ENCODE measurements at places on chromosomes 3 and 15.

DNA sequence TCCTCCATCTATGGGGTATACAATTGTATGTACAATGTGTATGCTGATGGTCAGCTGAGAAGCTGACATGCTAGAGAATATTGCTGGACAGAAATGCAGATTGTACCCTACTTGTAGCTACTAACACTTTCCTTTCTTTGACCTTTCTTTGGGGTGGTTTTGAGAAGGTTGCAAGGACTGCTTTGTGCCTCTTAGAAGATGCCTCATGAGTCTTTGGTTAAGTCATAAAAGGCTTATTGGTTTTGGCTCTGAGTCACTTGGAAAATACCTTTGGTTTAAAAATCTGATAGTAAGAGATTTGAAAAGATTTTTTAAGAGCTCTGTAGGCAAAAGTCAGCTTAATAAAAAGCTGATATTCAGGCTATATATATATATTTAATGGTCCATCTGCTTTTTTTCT is 71.5 kb downstream of the ZMAT3 start:
- peak; percentile 1 for DNase-seq

DNA sequence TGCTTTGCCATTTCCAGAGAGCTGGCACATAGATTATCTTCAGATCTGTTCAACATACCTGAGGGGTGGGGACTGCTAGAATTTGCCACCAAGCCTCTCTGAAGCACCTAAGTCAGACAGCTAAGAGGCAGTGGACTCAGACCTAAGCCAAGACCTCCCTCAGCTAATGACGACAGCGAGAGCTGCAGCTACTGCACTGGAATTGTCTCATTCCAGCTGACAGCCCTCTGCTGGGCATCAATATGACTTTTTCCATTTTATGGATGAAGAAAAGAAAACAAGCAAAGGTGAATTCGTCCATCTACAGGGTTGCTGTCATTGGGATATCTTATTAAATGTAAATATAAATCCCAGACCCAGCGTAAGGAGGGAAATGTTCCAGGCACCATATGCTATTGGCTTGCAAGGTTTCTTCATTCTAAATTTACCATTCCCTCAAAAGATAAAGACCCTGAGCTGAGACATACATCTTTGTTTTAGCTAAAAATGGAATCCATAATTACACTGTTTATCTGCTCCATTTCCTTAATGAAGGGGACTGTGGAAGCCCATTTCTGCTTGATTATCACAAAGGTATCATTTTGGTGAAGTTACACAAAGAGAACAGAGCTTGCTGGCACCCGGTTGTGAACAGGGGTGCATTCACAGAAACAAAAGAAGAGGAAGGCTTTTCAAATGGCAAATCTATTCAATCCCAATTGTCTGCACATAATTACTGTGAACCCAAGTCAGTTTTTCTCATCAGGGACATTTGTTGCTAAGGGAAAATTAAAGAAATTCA is 85.5 kb upstream of the LRTM1 start:
- DNase-seq: peak; percentile 69

DNA sequence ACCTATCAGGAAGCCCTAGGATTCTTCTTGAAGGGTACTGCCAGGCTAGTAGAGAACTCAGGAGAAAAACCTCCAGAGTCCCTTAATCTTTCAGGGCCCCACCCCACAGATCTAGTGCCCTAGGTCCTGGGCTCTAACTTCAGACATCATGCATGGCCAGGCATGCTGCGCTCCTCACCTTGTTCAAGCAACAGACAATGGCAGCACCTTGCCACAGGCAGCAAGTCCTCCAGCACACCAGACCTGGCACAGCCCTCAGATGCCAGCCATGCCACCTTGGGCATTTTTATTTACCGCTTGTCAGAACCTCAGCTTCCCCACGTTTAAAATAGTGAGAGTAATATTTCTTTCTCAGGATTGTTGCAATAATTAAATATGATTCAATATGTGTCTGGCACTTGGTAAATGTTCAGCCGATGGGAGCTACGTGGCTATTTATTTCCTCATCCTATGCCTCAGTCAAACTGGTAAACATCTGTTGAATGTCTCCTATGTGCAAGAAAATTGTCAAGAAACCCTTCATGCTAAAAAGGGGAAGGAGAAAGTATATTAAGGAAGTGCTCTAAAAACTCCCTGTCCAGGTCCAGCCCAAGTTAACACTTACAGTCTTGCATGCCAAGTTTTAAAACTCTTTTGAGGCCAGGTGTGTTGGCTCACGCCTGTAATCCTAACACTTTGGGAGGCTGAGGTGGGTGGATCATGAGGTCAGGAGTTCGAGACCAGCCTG is 14.5 kb upstream of the CCR1 start:
- no peak for DNase-seq

- no peak for DNase-seq
Measured at GRCh38 chr15:75232826-75233503, 25.2 kb upstream of the GOLGA6C start.

GRCh38 chr15:28881600-28881999 is 4.2 kb upstream of the APBA2 start:
- DNase-seq: no peak

- DNase-seq: no peak
Measured at GRCh38 chr3:177607589-177607988, 410.3 kb upstream of the TBL1XR1 start.

DNA sequence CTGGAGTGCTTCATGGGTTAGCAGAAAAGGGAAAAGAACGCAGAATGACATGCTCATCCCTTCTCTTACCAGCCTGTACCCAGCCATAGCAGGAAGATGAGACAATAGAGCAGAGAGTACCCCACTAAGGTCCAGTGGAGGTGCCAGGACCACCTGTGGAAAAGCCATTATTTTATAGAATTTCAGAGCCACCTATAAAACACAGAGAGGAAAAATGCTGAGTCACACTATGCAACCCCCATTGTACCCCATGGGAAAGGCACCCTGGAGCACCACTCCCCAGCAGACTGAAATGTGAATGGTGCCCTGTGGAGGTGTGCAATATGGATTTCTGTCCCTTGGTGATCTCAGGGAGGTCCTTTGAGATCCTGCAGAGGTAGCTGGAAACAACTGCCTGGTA is 97.2 kb downstream of the HES1 start:
- no peak for DNase-seq

GRCh38 chr3:94291686-94292085 is 228.8 kb downstream of the NSUN3 start:
- peak; percentile 51 for DNase-seq

DNA sequence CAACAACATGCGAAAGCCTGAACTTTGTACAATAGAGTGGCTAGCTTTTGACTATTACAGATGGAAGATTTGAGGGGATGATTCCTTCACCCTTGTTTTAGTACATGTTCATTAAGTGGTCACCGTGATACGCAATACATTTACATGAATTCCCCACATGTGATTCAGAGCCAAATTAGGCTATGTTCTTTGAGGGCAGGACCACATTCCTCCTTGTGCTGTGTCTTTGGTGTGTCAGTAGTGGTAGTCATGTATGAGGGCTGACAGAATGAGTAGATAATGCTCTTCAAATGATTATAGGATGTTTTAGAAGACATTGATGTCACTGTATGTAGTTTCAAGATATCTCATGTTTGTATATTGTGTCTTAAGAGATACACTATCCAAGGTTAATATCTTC is 12.1 kb downstream of the PTPRG start:
- peak; percentile 64 for DNase-seq

DNA sequence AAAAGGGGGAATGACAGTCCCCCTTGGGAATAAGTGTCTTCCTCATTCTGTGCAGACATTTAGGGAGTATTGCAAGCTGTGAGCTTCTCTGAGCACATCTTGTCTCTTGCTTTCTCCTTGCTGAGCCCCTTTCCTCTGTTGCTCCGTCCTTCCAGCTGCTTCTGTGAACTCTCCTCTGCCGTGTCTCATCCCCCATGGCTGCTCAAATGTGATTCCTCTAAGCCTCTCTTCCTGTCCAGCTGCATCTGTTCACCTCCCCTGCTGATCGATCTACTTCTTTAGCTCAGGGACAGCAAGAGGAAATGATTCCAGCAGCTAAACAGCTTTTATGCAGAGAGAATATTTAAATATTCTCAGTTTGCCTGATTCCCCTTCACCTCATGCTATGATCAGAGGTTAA is 328.0 kb upstream of the DNAJC19 start:
- no peak for DNase-seq

DNA sequence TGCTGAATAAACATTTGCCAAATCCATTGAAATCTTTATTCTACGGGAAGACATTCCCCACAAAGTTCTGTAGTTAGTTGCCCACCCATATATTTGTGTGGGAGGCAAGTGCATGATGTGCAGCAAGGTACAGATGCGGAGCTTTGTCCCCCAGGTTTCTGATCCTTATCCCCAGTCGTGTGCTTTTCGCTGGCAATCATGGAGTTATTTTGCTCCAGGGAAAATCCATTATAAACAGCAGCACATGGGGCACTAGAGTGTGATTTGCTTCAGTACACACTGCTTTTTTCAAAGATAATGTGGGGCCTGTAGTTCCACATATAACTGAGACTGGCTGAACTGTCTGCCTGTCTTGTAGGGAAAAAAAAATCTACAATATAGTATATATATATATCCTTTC is 132.1 kb downstream of the FEZF2 start:
- no peak for DNase-seq

DNA sequence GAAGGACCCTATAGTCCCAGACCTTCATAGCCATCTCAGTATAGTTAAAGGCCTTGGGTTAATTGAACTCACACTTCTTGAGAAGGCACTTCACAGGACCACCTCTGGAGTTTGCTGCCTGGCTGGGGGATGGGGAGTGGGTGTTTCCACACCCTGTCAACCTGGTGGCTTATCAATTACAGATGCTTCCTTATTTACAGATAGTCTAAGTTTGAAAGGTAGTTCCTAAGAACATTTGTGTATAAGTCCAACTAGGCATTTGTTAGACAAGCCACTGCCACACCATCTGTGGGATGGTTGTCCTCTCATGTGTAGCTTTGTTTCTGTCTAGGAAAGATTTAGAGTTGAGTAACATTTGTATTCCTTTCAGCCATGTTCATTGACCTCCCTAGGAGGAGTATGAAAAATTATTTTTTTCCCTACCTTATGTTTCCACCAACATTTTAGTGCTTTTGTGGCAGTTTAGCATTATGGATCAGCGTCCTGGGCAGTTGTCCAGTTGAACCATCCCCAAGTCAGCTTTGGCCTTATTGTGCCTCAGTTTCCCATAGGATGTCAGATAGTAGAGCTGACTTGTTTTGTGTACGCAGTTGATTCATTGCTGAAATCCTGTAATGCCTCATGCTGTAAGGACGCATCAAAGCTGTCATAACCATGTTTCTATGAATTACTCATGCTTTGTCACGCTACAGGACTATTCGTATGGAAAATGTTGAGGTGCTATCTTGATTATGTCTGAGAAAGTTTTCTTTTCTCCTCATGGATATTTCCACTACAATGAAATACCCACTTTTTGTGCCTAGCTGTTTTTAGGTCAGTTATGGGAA is 21.2 kb upstream of the SIAH2 start:
- DNase-seq: no peak

- no peak for DNase-seq
Measured at GRCh38 chr3:125643172-125643571, 47.9 kb upstream of the OSBPL11 start.

DNA sequence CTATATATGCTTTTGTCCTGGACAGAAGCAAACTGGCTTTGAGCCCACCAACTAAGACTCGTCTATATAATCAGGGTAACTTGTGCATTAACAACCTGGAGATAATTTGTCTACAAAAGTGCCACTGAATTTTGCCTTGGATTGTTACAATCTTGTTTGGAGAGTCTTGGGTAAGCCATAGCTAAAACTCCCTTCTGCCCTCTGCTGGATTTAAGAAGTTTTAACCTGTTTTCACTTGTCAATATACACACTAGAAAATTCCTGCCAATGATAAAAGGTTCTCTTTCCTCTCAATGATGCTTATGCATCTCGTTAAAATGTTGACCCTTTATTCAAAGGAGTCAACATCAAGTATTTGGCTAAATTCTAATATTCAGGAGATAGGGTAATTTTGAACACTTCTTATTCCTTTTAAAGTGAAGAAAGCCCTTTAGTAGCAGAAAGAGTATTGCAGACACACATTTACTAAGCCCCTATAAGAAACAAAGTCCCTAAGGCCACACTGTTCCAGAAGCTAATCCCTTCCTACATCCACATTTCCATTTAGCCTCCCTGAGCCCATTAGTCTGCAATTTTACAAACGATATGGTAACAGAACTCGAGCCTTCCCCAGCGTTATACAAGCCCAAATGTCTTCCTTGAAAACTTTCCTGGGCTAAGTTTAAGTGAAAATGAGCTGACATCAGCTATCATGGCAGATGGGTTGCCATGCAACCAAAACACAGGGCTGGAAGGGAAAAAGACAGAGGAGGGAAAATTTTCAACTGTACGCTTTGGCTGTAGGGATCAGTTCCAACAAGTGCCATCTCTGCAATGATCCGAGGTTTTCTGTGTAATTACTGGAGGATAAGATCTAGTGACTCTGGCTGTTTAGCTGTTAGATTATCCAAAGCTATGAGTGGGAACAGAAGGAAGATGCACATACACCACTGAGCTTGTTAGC is 75.9 kb upstream of the FGF12 start:
- DNase-seq: peak; percentile 31

GRCh38 chr3:142618917-142619461 is 22.8 kb downstream of the PLS1 start:
- no peak for DNase-seq

DNA sequence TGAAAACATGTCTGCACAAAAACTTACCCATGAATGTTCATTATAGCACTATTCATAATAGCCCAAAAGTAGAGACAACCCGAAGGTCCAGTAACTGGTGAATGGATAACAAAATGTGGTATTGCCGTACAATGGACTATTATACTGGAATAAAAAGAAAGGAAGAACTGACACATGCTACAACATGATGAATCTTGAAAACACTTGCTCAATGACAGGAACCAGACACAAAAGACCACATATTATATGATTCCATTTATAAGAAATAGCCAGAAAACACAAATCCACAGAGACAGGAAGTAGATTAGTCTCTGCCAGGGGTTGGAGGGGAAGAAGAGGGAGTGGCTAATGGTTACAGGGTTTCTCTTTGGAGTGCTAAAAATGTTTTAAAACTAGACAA is 18.3 kb downstream of the SHC4 start:
- no peak for DNase-seq

DNA sequence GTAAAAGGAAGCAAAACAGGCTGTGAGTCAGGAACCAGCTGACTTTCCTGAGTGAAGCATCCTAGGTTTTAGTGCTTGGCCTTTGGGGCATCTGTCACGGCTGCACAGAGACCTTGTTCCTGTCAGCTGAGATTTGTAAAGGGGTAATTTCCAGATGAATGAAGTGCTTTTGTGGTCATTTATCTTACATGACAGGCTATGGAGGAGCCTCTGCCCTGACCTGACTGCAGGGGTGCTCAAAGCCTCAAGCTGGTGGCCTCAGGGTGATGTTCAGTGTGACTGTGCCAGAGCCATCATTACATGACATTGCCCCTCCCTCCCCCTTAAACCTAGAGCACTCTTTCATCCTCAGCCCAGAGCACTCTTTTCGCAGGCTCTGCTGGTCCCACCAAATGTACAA is 132.5 kb downstream of the ARNT2 start:
- DNase-seq: no peak

- no peak for DNase-seq
Measured at GRCh38 chr15:74184582-74185091, 11.1 kb downstream of the ISLR start.

DNA sequence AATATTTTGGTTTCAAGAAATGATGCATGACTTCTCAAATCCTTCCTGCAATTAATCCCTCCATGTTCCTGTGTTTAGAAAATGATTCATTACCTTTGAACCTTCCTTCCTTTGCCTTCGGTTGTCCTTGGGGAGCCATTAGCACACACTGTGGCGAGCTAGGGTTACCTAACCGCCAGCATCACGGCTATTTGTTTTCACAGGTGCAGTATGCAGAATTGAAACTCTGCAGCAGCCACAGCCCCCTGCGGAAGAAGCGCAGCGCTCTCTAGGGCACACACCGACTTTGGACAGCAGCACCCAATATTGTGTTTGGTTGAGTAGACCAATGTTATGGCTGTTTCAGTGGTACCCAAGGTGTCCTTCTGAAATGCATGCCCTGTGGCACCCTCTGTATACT is 247.4 kb downstream of the MCTP2 start:
- no peak for DNase-seq

Measured in fibroblast of skin of abdomen (primary cell).